Epithelial cell of proximal tubule (primary cell): ENCODE measurements at places on chromosomes 11 and 22. TPM values are rescaled to one million over a fixed set of nuclear protein-coding genes. Genes with fewer than 3 reads are reported as not detected.

DNA sequence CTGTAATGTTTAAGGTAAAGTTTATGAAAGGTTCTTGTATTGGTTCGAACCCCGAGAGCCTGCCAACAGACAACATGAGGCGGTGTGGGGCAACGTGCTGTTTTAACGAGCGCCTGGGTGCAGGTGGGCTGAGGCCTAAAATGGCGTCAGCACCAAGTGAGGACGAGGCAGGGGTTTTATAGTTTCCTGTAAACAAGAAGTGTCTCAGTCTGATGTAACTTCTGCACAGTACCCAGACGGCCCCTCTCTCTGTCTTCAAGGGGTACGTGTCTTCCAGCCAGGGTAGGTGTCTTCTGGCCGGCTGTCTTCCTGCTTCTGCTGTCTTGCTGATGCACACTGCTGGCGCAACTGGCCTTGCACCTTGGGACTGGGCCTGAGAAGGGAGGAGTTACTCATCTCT is 2.7 kb downstream of the PPFIBP2 start:
- no peak for DNase-seq

DNA sequence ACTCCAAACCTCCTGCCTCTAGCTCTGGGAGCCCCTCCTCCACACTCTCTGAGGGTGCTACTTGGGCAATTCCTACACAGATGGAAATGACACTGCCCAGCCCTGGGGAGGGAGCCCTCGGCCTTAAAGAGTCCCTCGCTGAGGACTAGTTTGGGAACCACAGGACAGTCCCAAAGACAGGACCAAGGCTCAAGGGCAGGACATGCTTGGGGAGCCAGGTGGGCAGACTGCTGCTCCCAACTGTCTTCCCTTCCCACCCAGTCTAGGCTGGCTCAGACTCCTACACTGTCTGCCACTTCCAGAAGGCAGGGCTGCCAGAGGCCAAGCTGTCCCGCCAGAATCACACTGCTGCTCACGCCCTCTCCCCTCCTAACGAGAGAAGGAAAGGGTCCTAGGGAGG is 9.8 kb downstream of the ARRB1 start:
- DNase-seq, result no peak

DNA sequence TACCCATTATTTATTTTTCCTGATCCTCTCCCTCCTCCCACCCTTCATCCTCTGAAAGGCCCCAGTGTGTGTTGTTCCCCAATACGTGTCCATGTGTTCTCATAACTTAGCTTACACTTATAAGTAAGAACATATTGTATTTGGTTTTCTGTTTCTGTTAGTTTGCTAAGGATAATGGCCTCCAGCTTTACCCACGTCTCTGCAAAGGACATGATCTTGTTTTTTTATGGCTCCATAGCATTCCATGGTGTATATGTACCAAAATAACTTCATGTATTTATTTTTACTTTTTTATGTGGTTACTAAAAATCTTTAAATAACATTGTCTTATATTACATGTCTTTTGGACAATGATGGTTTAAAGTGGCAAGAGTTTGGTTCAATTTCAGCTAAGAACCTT is 15.2 kb downstream of the PDGFD start:
- DNase-seq, result no peak

GTSE1 gene
- 18.2 and 35.8 TPM in 2 replicates for total RNA-seq

OR52N4 gene
- total RNA-seq, result not detected in 2 replicates
